GM12865 (cell line): ENCODE measurements at places on chromosomes 5 and 9.
A peak's percentile ranks its signal among the peaks of the same experiment; 100 is the strongest.

DNA sequence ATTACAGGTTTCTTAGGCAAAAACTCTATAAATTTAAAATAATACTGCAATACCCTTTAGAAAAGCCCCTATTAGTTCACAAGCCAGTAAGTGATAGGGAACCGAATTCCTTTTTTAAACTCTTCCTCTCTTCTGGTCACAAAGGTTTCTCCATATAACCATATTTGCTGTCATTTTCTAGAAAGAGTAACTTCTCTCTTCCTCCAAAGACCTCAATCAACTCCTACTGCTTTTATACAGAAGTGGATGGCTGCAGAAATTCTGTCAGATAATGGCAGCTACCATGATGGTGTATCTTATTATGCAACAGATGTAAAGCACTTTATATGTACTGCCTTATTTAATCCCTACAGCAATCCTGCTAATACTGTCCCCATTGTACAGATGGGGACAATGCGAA is 6.2 kb downstream of the TUT7 start:
- no peak for DNase-seq

DNA sequence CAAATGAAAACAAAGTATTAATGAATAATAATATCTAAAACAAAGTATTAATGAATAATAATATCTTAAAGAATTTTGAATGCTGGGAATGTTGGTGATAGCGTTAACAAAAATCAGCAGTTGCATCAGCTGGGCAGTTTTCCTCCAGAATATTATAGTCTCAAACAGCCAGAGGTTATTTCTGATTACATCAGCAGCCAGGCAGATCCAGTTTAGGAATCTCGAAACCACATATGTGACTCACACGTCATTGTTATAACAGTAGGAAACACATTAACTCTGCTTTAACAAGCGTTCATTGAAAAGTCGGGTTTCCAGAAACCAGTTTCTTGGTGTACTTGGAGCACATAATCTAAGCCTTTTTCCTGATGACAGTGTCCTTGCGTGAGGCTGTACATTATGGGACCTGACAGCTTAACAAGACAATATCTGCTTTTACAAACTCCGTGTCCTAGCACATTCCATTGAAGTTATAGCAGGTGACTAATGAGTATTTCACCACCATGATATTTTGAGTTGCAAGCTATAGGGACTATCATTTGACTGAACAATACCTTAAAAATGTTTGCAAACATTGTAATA is 559.5 kb upstream of the KLF4 start:
- no peak for DNase-seq

DNA sequence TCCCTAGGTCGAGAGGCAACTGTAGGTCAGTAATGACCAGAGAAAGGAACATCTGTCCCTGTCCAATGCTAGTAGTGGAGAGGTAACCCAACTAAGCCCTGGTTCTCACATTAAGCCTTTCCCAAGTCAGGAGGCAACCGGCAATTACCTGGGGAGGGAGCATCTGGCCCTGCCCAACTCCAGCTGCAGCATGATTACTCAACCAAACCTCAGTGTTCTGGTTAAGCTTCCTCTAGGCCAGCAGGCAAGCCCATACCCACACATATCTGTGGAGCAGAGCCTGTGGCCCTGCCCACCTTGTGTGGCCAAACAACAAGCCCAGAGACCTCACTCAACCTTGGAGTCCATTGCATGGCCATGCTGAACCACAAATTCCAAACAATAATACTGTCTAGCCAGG is 220.8 kb upstream of the SLC24A2 start:
- DNase-seq: no peak

- DNase-seq: no peak
These were observed 38.2 kb downstream of the SLC9A3 start for GRCh38 chr5:485946-486491.

GRCh38 chr5:60611099-60611740 is 88.7 kb downstream of the DEPDC1B start:
- no peak for DNase-seq

GRCh38 chr9:37220971-37221370 is 100.6 kb downstream of the ZCCHC7 start:
- DNase-seq: no peak

GRCh38 chr9:130147910-130148309 is 24.3 kb upstream of the NCS1 start:
- DNase-seq: no peak

GRCh38 chr5:138459311-138459933 is 5.9 kb upstream of the EGR1 start:
- DNase-seq: peak; percentile 66

GRCh38 chr5:149672701-149673476 is 57.2 kb upstream of the PPARGC1B start:
- no peak for DNase-seq

GRCh38 chr9:12708562-12709298 is 15.5 kb downstream of the TYRP1 start:
- no peak for DNase-seq
